ENCODE measurements at places on chromosomes 3 and 15.

GRCh38 chr3:11423868-11424267 lies 151.7 kb downstream of the ATG7 start:
- no peak for DNase-seq

DNA sequence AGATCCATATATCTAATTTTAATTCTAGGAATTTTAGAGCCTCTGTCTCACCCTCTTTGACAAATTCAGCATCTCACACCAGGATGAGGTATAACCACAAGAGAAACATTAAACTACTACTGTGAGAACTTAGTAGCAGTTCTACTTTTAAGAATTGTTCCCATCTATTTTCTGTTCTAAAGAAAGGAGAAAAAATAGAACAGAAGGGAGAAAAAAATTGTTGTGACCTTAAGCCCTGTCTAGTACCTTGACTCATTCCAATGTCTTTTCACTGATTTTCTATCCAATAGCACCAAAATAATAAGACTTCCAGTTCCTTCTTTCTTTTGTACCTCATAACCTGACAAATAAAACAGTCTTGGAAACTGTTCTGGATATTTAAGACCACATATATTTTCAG lies 37.0 kb downstream of the FRMD5 start:
- no peak for DNase-seq

GRCh38 chr3:71046791-71047190 lies 536.7 kb downstream of the FOXP1 start:
- DNase-seq = no peak

DNA sequence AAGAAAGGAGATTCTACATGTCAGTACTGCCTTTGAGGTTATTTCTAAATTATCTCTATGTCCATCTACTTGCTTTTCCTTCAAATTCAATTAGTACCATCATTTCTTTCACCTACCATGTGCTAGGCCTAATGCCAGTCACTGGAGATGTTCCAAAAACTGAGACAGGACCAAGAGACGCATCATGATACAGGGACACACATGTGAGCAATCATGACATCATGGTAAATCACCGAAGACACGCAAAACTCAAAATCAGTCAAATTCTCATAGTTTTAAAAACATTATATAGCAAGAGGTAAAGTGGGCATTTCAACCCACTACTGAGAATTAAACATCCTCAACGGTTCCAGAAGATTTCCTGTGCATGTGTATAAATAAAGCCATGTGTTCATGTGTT lies 95.0 kb downstream of the CD47 start:
- no peak for DNase-seq

- DNase-seq = no peak
Measured at GRCh38 chr3:13217736-13218540, 144.7 kb upstream of the IQSEC1 start.

GRCh38 chr3:138381413-138381901 lies 33.1 kb downstream of the MRAS start:
- DNase-seq = no peak

DNA sequence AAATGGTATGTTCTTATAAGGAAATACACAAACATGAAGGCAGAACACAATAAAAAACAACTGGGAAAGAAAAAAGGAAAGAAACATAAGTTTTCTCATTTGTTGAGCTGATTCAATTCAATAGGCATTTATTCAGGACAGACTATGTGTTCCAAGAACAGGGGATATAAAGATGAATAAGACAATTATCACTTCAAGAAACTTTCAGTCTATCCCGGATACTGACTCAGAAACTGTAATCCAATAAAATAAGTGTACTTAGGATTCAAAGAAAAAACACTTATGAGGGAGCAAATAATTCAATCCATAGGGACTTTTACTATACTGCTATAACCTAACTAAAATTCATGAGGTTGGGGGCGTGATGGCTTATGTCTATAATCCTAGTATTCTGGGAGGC lies 3.5 kb upstream of the POPDC2 start:
- DNase-seq = no peak

DNA sequence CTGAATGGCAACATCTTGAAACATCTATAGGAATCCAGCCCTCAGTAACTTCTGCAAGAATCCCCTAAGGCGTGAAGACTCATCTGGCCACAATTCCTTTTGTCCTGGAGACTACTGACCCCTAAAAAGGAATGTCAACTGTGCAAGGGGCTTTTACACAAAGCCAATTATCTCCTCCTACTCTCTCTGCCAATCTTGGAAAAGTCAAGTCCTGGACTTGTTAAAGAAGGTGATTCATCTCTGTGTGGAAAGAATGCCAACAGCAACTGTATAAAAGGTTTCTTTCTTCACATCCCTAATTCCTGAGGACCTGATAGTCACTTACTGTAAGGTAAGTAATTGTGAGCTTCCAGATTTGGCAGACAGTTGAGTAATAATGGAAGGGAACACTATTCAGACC lies 22.3 kb downstream of the THRB start:
- no peak for DNase-seq

- no peak for DNase-seq
Measured at GRCh38 chr15:65233696-65234095, 22.4 kb upstream of the CILP start.

DNA sequence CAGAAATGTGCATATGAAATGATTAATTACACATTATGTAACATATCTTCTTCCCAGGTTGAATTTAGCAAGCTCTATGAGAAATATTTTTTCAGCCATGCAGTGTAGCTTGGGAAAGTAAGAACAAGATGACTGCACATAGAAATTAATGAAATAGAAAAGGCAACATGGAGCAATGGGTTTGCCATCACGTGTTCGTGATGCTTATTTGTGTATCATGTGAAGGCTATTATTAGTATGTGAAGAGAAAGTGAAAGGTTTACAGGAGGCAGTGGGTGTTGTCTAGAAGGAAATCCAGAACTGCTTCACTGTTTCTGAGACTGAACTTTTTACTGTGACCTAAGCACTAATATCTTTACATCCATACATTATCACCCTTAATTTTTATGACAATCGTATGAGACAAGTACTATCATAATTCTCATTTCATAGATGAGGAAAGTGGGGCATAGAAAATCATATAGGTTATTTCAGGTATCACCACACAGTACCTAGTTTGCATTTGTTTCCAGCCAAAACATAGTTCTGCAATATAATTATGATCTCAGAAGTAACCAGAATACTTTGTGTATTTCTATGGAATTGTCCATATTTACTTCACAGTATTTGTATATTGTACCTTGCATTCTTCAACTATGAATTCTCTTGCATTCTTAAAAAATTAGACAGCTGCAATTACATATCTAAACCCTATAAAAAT lies 14.9 kb downstream of the SERPINI1 start:
- DNase-seq = no peak

GRCh38 chr15:90394074-90394473 lies 6.0 kb downstream of the IQGAP1 start:
- no peak for DNase-seq

DNA sequence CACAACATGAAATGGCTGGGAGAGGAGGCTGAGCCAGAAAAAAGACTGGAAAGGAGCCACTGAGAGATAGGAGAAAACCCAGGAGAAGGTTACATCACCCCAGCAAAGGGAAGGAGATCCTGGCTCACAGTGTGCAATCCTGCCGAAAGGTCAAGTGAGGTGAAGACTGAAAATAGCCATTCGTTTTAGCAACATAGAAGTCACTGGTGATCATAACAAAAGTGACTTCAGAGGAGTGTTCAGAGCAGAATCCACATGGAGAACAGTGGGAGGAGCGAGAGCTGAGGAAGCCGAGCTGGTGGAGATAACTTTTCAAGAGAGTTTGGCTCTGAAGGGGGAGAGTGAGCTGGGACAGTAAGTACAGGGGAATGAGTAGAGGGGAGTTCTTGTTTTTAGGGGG lies 5.4 kb upstream of the HEG1 start:
- no peak for DNase-seq

DNA sequence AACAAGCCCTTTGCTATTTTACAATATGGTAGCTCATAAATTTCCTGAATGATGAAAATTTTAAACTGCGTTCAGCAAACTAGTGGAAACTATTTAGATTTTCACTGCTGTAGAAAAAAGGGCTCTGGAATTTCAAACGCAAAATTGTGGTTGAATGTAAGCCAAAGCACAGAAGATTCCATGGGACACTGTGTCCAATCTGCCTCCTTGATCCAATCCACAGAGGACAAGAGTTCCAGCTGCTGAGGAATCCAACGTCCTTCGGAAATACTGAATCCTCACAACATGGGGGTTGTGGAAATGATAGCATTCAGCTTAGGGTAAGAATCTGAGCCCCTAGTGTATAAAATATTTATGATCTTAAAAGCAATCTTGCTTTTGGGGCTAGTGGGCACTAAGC lies 161.0 kb downstream of the PLD1 start:
- DNase-seq = no peak

DNA sequence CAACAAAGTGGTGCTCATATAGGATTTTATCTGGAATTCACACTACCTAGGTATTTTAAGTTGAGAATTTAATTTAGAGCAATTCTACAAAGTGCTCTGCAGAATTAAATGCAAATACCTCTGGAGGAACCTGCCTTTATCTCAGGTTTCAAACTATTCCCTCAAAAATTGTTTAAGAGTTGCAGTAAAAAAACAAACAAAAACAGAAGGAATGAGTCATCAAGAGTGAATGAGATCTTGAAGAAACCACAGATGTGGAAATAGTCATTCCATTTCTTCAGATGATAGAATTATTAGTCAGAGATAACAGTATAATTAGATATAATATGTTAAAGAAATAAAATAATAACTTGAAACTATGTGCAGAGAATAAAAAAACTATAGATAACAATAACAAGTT lies 80.8 kb upstream of the SCN5A start:
- DNase-seq = no peak

GRCh38 chr3:172607305-172608121 lies 84.3 kb upstream of the TNFSF10 start:
- no peak for DNase-seq

DNA sequence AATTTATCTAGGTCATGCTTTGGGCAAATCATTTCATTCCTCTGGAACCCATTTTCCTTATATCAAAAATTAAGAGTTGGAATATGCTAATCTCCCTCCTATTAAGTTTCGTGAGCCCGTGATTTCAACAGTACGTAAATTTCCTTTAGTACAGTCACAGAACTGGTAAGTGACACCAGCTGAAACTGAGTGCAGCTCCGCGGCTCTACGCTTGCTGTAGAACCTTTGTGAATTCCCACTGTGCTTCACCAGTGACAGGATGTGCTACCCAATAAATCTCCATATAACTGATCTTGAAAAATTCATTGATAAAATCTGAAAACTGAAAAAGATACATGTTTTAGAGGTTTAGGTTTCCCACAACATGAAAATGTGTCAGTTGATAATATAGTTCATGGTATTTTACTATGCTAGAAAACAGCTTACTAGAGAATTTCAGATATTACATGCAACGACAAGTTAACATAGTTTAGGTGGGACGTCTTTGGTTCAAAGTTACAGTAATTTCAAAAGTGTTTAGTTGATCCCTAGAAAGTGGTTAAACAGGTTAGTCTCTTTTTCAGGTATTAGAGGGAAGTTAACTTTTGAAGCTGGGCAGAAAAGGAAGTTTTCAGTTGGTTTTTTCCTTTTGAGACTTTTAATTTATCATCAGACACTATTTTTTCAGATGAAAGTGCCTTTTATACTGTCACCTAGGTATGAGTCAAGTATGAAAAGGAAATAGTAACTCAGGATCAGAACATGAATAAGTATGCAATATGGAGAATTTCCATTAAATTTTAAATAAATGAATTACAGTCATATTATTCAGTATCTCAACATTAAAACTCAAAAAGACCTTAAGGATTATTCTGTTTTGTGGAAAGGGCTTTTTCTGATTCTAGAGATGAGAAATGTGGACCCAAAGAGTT lies 57.0 kb downstream of the PPARG start:
- no peak for DNase-seq

GRCh38 chr15:50685976-50686468 lies 575 bp downstream of the TRPM7 start:
- DNase-seq = peak; percentile 69

- DNase-seq = no peak
Measured at GRCh38 chr3:169430707-169431404, 232.7 kb downstream of the MECOM start.

DNA sequence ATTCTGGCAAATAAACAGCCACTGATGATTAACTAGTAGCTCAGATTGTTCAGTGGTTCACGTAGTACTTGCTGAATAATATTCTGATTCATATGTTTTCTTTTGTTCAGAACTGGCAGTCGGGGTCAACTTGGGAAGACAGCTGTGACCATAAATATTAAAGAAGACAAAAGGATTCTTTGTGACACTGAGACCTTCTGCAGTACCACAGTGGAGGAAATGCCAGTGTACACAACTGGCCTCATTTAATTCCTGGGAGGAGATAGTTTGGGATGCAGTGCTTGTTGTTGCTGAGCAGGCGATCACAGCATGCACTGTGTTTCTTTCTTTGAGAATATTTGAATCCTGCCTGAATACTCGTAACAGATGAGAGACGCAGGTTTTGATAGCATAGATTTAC lies 26.7 kb upstream of the MCF2L2 start:
- no peak for DNase-seq

- DNase-seq = no peak
Measured at GRCh38 chr3:70182166-70182565, 130.3 kb downstream of the MDFIC2 start.

GRCh38 chr3:32821686-32822296 lies 4.0 kb downstream of the TRIM71 start:
- DNase-seq = no peak

- DNase-seq = no peak
Measured at GRCh38 chr3:141643796-141644195, 94.3 kb upstream of the RNF7 start.

DNA sequence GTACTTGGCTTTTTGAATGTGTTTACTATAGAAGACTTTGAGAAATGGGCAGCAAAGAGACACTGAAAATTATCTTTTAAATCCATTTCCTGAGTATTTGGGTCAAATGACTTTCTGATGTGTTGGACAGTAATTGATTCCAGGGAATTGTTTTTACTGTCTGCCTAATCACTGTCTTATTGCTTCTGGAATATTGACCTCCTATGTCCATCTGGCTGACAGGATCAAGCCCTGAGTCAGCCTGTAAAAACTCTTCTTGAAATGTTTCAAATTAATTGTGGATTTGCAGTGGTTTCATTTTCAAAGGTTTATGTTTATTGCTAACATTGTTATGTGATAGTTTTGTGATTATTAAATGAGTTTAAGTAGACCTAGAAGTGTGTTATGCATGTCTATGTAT lies 50.6 kb upstream of the MLF1 start:
- DNase-seq = no peak

DNA sequence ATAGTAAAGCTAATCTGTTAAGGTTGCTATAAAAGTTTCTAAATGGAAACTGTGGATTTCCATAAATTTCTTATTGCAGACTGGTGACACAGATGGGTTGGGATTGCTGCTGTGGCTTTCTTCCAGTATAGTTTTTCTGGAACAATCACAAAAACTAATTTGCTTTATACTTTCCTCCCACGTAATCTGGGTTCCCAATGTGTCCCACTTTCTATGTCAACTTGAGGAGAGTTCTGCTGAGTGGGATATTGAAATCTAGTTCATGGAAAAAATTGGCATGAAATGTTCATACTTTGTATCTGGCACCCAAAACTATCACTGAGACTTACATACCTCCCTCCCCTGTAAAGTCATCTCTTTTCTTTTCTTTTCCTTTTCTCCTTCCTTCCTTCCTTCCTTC lies 126.8 kb downstream of the TGFBR2 start:
- no peak for DNase-seq

Measured in effector memory CD4-positive, alpha-beta T cell (primary cell).